ENCODE measurements at places on chromosomes 5 and 9.

DNA sequence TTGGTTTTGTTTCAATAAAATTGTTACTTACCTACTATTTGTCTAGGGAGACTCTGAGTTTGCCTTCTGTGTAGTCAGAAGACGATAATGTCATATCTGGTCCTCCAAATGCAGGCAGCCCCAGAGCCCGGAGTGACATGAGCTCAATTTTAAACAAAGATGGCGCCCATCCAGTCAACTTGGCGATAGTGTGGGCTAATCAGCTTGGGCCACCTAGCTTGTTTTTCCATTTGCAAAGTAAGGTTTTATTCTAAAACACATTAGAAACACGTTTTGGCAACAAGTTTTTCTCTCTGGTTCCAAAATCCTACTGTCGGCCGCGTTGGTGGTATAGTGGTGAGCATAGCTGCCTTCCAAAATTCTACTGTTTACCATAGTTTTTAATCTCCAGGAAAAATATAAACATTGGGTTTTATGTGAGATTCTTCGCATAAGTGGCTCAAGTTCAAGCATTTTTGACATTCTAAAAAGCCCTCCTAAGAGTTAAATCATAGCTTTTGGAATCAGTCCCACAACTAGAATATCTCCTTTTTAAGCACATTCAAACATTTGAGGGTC, 13.2 kb downstream of the TSC1 start:
- DNase-seq: no peak

GRCh38 chr5:27318701-27319100, 280.3 kb upstream of the CDH9 start:
- no peak for DNase-seq

DNA sequence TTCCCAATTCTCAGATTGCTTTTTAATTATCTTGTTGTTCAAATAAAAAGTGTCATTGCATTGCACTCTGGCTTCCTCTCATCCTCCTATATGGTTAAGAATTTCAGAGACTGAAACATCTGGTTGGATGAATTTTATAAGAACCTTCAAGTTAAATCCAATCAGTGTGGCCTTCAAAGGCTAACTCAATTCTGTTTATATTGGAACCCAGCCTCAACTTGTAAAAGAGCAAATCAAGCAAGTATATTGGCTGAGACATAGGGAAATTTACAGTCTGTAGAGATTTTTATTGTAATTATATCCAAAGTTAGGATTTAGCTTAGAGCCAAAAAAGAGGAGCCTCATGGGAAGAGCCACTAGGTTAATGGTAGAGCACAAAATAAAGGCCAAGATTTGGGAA, 159.9 kb upstream of the FER start:
- DNase-seq: no peak

DNA sequence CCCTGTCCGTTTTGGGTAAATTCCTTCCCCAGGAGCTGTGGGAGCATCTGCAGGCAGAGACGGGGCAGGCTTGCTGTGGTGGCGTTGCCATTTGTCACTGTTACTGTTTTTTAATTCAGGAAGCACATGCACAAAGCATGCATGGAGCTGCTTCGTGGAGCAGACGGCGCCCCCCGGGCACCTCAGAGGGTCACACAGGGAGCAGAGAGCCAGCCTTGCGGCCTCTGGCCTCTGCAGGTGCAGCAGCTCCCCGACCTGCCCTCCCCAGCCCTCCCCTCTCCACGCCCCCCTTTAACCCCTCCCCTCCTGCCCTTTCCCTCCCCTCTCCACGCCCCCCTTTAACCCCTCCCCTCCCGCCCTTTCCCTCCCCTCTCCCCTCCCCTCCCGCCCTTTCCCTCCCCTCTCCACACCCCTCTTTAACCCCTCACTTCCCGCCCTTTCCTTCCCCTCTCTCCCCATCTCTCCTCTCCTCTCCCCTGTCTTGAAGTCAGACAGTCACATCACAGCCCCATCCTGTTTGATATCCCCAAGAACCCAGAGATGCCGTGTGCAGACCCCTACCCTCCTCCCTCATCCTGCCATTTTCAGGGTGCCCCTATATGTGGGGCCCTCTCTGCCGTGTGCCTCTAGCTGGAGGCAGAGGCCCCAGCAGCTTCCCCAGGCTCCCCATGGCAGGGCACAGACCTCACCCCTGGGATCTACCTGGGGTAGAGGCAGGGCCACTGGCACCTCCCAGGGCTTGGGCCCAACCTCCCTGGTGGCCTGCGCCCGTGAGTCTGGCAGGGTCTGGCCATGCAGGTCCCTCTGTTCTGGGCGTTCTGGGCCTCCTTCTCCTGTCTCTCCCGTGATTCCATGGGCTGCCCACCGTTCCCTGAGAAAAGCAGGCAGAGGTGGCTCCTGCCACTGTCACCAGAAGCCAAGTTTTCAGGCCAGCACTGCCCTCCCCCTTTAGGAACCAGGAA, 29.6 kb upstream of the UBAC1 start:
- peak; percentile 18 for DNase-seq

DNA sequence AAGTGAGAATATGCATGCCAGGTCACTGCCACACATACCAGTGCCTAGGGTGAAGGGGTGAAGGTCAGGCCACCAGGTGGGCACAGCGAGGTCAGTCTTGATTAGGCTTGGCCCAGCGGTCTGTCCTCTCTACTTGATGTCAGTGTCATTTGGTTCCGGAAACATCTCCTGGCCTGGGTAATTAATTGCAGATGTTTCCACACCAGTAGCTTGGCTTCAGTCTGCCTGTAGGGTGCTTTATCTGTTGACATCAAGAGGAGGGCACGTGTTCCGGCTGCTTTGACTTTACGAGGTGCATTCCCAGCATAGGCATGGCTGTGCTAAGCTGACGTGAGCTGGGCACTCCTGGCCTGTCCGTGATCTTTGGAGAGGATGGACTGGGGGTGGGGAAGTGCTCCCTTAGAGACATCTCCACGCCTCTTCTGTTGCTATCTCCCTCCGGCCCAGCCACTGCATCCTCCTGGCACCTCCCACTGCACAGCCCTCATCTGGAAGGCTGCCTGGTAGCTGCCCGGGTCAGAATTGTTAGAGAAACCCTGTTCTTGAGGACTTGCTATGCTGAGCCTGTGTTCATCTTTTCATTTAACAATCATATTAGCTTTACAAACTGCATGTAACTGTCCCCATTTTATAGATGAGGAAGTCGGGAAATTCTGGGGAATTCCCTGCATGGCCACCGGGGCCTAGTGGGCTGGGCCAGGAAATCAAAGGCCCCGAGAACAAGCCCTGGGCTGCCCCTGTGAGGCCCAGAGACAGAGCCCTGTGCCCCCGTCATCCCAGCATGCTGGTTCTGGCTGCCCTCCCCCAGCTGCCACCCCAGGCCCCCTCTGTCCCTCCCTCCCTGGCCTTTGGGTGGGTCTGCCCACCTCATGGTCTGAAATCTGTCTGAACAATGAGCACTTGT, 29.1 kb downstream of the JADE2 start:
- peak; percentile 58 for DNase-seq

DNA sequence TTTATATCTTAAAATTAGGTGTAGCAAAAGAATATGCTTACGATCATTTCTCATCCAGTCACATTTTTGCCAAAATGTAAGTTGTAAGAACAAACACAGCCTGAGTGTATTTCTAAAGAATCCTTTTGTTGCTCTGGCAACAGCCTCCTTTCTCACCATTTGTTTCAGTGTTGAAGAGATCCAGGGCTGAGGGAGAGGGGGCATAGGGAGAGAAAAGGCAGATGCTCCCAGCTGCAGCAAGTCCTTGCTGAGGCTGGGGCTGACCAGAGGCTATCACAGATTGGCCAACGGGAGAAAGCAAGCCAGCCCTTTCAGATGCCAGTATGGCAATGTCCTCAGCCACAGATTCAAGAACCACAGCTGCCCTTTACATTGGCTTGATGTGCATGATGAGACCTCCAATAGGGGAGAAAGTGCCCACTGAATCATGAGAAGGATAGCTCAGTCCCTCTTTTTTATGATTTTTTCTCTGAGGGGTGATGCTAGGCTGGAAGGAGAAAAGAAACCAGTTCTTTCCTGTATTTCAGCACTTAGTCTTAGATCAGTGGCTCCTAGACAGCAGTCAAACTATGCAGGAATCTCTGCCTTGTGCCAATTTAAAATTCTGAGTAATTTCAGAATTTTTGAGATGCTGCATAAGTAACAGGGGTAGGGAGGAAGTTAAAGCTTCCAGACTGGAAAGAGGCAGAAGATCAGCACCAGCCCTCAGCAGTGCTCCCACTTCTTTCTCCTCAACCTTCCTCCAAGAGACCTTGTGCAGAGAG, 142.1 kb downstream of the LHFPL2 start:
- DNase-seq: no peak

- no peak for DNase-seq
Measured at GRCh38 chr9:82940376-82940775, 122.6 kb downstream of the RASEF start.

DNA sequence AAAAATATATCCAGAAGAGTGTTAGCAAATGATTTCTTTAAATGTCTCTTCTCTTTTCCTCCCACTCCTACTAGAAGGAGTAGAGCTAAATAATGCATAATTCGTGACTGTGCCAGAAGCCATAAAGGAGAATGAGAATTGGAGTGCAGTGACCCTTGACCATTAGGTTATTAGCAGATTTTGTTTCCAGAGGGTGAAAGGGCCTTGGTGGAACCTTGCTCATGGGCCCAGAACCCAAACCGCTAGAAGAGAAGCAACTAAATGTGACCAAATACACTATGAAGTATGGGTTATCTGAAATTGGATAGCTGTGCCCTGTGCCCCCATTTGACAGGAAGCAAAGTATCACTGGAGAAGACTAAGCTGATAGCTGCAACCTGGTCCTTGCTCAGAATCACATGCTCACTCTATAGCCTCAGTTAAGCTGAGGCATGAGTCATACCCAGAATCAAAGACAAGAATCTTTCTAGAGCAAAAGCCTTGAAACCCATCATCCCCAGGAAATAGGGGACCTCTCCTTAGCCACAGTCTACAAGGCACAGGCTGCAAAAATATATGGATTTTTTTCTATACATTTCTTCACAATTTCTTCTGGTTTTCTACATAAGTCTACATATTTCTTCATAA, 36.3 kb downstream of the CAPSL start:
- no peak for DNase-seq

- DNase-seq: peak; percentile 64
Measured at GRCh38 chr9:120928483-120929228, 2.1 kb upstream of the TRAF1 start.

GRCh38 chr9:20941174-20941690, 90.2 kb downstream of the HACD4 start:
- DNase-seq: peak; percentile 26

- DNase-seq: no peak
Measured at GRCh38 chr5:149400304-149400703, 21.2 kb upstream of the IL17B start.

- DNase-seq: no peak
Measured at GRCh38 chr5:126969548-126969947, 60.8 kb downstream of the MARCHF3 start.

DNA sequence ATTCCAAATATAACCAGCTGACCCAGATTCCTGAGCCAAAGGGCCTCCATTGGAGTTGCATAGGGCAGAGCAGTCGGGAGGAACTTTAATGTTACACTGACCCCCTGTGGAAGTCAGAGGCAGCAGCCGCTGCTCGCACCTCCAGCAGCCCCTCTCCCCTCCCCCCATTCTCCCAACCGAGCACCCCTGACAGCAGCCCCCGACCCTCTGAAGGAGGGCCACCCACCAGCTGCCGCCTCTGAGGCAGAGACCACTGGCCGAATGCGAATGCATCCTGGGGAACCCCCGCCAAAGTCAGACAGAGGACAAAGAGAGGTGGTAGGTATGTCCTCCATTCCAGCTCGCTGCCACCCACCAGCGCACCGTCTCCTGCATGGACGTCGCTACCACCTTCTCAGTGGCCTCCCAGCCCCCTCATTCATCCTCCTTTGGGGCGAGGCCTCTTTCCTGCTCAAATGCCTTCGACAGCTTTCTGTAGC, 231.0 kb downstream of the CDK5RAP2 start:
- no peak for DNase-seq

DNA sequence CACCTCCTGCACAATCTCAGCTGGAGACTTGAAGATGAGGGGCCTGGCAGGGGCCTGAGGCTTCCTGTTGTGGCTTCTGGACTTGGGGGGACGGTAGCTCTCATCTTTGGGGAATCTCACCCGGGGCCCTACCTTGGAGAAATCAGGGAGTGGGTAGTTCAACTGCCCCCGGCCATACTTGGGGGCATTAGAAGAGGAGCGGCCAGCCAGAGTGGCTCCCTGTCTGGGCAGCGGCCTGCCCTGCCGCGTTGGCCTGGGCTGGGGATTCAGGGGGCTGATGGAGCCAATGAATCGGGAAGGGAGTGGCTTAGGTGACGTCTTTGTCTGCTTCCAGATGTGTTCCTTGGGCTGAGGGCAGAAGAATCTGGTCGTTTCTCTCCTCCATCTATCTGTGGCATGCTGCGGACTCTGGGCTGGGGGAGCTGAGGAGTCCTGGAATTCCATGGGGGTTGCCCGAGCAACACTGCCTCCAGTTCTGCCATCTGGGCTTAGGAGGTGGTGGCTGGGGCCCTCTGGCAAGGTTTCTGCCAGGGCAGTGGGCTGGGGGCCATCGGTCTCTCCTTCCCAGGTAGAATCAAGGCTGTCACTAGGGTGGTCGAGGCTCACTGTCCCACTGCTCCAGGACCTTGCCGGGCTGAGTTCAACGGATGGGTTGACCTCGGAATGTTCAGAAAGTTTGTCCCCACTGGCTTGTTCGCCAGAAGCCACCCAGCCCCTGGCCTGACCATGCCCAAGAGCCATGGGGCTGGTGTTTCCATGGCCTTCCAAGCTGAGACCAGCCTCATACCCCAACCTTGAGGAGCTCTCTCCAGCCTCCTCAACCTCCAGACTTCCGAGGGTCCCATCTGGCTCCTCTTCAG, 11.0 kb downstream of the AKNA start:
- DNase-seq: no peak

- DNase-seq: no peak
Measured at GRCh38 chr5:124333298-124333979, 413.0 kb downstream of the ZNF608 start.

DNA sequence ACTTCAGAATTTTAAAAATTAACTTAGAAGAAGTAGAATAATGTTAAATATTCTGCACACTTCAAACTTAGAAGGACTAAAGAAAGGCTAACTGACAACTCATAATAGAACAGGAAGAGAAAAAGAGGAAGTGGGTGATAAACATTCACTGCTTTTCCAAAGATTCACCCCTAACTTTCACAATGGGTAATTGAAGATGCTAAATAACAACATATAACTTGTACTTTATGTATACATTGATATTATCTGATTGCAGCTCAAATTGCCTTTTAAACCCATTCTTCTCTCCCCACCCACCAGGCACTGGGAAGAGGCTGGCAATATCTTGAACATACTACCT, 376.6 kb downstream of the EFNA5 start:
- DNase-seq: no peak
